ENCODE measurements at places on chromosomes 3 and 15. TPM values are rescaled to one million over a fixed set of nuclear protein-coding genes. Genes with fewer than 3 reads are reported as not detected.
A peak's percentile ranks its signal among the peaks of the same experiment; 100 is the strongest.

DNA sequence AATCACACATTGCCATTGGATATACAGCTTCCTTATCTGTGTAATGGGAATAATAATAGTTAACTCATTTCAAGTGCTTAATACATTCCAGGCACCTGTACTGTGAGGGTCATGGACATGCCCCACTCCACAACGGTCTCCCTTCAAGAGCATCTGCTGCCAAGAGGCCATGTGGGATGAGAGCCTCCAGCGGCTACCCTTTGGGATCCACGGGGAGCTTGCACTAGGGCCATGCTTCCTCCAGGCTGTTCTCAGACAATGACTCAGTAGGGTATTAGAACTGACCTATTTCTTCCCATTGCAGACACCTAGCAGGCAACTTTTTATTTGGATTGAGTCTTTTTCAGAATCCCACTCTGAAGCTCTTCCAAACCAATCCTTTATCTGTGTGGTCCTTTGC is 1078.9 kb downstream of the TUSC7 start:
- no peak overlapping the region for H3K4me3 ChIP-seq
- no peaks in the 10 kb centered on the region for H3K36me3 ChIP-seq
- H3K4me1 ChIP-seq = no peaks in the 10 kb centered on the region

The MYL3 gene
- 13.8 TPM for total RNA-seq

The MUC4 gene
- 0.21 TPM for total RNA-seq

- no peaks in the 10 kb centered on the region for H3K4me1 ChIP-seq
- no peak overlapping the region for H3K4me3 ChIP-seq
- H3K27me3 ChIP-seq = no peaks in the 10 kb centered on the region
- no peak for DNase-seq
These were observed 377.8 kb downstream of the GRM7 start for GRCh38 chr3:7238565-7239295.

DNA sequence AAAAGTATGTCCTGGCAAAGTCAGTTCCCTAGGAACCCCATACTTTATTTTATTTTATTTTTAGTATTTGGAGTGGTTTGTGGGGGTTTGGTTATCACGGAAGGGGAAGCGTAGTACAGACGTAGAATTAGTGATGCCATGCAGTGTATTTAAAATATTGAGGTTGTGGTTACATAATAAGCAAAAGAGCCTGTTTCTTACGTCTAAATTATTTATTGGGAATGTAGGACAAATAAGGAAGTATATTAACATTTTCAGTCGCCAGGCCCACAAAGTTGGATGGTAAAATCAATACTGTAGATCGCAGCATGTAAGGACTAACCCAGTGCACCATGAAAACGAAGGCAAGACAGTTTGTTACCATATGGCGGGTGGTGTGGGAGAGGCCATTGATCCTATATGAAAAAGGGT is 558 bp downstream of the DTWD1 start:
- no peaks in the 10 kb centered on the region for H3K27me3 ChIP-seq
- peaks cover 4% of the 10 kb centered on the region for H3K4me1 ChIP-seq
- H3K27ac ChIP-seq = peak overlapping the region; percentile 96
- DNase-seq = no peak

DNA sequence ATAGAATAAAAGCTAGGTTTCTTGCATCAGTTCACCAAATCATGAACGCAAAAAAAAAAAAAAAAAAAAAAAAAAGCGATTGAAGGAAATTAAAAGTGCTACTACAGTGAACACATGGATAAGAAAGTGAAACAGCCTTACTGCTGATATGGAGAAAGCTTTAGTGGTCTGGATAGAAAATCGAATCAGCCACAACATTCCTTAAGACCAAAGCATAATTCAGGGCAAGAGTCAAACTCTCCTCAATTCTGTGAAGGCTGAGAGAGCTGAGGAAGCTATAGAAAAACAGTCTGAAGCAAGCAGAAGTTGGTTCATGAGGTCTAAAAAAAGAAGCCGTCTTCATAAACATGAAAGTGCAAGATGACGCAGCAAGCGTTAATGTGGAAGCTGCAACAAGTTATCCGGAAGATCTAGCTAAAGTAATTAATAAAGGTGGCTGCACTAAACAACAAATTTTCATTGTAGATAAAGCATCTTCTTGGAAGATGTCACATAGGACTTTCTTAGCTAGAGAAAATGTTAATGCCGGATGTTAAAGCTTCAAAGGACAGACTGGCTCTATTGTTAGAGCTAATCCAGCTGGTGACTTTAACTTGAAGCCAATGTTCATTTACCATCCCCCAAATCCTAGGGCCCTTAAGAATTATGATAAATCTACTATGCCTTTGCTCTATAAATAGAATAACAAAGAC is 19.2 kb downstream of the P3H2 start:
- H3K27ac ChIP-seq = no peak overlapping the region
- H3K4me3 ChIP-seq = no peak overlapping the region
- peaks cover 14% of the 10 kb centered on the region for H3K4me1 ChIP-seq
- DNase-seq = no peak
- H3K27me3 ChIP-seq = no peaks in the 10 kb centered on the region

The PPM1L gene
- total RNA-seq = 2.0 TPM

DNA sequence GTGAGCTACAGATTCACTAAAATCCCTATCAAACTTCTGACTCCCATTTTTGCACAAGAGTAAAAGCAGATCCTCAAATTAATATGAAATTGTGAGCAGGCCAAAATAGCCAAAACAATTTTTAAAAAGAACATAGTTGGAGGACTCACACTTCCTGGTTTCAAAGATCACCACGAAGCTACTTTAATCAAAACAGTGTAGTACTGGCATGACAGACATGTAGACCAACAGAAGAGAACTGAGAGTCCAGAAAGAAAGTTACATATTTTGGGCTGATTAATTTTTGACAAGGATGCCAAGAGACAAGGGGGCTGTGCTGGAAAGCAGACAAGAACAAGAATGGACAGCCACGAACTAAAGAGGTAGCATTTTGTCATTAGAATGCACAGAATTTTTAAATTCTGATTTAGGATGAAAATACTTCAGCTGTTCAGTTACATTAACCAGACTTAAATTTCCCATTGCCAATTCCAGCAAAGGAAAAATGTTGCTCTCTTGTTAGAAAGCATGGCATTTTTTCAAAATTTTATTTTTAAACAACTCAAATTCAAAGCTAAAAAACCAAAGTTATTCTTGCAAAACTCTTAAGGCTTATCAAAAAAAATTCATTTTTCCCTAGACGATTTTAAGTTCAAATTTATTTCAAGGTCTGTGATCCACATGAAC is 14.0 kb downstream of the RYK start:
- no peaks in the 10 kb centered on the region for H3K27me3 ChIP-seq
- DNase-seq = no peak
- H3K36me3 ChIP-seq = no peaks in the 10 kb centered on the region

GRCh38 chr3:138136201-138136600 is 4.0 kb upstream of the A4GNT start:
- no peak overlapping the region for H3K4me3 ChIP-seq
- H3K4me1 ChIP-seq = 0 out of 2 replicates have a peak, but pooled peaks cover 3% of the 10 kb centered on the region
- no peak overlapping the region for H3K27ac ChIP-seq
- no peaks in the 10 kb centered on the region for H3K27me3 ChIP-seq
- no peaks in the 10 kb centered on the region for H3K36me3 ChIP-seq
- DNase-seq = no peak

The MUC20 gene
- total RNA-seq = 0.88 TPM

Measured in Caco-2 (cell line).